ENCODE measurements at places on chromosomes 5 and 9.

GRCh38 chr9:2093920-2094597, 78.9 kb downstream of the SMARCA2 start:
- peaks cover 5% of the 10 kb centered on the region for H3K4me1 ChIP-seq
- no peak overlapping the region for H3K27ac ChIP-seq
- no peaks in the 10 kb centered on the region for H3K27me3 ChIP-seq
- no peak overlapping the region for H3K4me3 ChIP-seq
- peaks cover 73% of the 10 kb centered on the region for H3K36me3 ChIP-seq

DNA sequence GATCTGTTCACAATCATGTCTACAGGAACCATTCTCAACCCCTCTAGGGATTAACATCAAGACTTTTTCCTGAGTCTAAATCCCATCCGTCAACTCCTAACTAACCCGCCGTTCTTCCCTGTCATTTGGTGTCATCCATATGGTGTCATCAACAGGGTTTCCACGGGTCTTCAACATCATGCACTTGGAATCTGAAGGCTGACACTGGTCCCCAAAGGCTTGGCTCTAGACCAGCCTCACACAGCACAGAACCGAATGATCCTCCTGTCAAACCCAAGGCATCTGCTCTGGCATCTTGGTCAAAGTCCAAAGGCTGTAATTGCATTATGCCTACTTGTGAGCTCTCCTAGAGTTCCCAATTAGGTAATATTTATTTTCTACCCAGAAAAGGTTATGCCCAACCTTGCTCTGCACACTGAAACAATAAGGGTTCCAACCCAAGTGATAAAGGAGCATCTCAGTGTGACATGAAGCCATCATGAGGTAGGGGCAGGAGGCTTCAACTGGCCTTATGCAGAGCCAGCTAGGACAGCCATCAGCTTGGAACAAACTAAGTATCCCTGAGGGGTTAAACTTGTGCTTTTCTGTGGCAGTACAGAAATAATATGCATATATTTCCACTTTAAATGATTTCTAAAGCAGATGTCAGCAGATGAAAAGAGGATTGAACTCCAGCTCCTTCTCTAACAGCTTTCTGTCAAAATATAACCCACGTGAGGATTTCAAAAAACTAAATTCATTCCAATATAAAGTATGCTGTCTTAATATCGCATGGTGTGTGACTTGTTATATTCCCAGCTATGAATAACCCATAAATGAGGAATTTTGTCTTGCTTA, 13.9 kb downstream of the ENC1 start:
- H3K27me3 ChIP-seq: peaks cover 60% of the 10 kb centered on the region
- DNase-seq: no peak
- no peak overlapping the region for H3K27ac ChIP-seq
- H3K4me3 ChIP-seq: no peak overlapping the region
- no peaks in the 10 kb centered on the region for H3K36me3 ChIP-seq

DNA sequence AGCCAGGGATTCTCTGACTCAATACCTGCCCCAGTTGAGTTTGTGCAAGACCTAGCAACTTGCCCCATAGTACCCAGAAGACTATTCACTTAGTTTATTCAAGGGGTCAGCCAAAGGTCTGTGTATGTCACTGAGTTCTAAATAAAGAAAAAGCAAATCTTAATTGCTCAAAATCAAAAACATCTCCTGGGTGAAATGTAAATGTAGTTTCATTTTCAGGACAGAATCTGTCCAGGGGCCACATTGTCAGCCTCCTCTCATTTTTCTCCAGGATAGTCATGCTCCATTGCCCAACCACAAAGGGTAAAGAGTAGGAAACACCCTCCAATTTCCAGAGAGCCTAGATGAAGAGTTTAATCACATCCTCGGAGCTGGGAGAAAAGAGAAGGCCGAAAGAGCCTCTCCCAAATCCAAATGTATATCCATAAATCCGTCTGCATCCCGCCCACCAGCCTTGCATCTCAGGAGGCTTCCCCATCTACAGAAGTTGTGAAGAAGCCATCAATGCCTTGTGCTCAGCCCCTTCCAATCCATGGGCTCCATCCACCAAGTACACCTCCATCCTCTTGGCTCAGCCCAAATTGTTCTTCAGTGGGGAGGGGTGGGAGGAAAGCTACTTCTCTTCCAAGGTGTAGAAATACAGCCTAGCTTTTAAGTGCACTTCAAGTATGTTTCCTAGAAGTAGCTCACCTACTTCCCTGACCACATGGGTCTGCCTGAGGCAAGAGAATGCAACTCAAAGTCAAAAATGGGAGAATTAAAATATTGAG, 26.9 kb downstream of the ADAM19 start:
- peak overlapping the region; percentile 50 for H3K4me3 ChIP-seq
- H3K27me3 ChIP-seq: no peaks in the 10 kb centered on the region
- peaks cover 89% of the 10 kb centered on the region for H3K4me1 ChIP-seq

GRCh38 chr9:23563517-23563916, 262.5 kb downstream of the ELAVL2 start:
- no peak for DNase-seq
- no peaks in the 10 kb centered on the region for H3K4me1 ChIP-seq
- H3K27ac ChIP-seq: no peak overlapping the region
- no peaks in the 10 kb centered on the region for H3K27me3 ChIP-seq
- no peaks in the 10 kb centered on the region for H3K36me3 ChIP-seq
- H3K4me3 ChIP-seq: no peak overlapping the region

- H3K27me3 ChIP-seq: peaks cover 19% of the 10 kb centered on the region
- no peaks in the 10 kb centered on the region for H3K36me3 ChIP-seq
- no peak for DNase-seq
- no peak overlapping the region for H3K27ac ChIP-seq
- H3K4me3 ChIP-seq: no peak overlapping the region
- H3K4me1 ChIP-seq: peaks cover 8% of the 10 kb centered on the region
Observed at GRCh38 chr5:50875002-50875344, 208.5 kb downstream of the PARP8 start.

All from activated CD8-positive, alpha-beta memory T cell treated with anti-CD3 and anti-CD28 coated beads, Interleukin-2, amount 10 ng/mL, durations not matched to agents 7 days and 5 days (primary cell).